ENCODE measurements at places on chromosomes 2 and 18.

- no peak for DNase-seq
Observed at GRCh38 chr2:126359494-126359893, 296.5 kb upstream of the GYPC start.

DNA sequence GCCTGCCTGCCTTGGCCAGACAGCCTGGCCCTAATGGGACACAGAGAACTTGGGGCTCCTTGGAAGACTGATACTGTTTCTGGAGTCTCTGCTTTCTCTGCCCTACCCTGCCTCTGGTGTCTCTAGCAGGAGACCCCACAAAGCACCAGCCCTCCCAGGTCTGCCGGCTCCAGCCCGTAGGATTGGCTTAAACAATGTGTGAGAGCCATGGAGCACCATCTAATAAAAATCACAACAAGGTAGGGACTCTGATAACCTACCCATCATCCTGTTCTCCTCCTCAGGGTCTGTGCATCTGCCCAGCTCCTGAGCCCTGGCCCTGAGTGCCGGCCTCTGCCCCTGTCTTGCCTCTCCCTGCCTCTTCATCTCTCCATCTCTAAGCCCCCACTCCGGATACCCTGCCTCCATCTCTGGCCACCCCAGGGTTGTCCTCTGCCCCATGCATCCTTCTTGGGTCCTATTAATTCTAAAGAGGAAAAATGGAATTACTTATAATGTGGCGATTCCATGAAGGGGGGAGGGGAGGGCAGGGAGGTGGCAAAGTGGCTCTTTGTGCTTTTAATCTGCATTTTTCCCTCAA lies 1.2 kb upstream of the ECEL1 start:
- peak; percentile 10 for DNase-seq

DNA sequence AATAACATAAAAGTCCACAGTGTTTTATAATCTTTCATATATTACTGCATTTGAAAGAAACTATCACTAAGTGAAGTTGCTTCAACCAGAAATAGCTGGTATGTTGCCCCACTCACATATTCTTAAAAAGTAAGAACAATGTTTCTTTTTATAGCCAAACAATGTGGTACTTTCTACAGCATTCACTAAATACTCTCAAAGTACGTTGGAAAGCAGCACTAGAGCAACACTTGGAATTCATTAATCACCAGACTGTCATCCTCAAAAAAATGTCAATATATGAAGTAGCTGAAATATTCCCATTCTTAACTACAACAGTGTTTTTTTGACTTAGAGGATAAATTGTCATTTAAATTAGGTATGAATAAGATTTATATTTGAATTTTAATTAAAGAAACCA lies 32.8 kb downstream of the COBLL1 start:
- no peak for DNase-seq

- no peak for DNase-seq
Observed at GRCh38 chr18:5872886-5873285, 22.4 kb downstream of the TMEM200C start.

DNA sequence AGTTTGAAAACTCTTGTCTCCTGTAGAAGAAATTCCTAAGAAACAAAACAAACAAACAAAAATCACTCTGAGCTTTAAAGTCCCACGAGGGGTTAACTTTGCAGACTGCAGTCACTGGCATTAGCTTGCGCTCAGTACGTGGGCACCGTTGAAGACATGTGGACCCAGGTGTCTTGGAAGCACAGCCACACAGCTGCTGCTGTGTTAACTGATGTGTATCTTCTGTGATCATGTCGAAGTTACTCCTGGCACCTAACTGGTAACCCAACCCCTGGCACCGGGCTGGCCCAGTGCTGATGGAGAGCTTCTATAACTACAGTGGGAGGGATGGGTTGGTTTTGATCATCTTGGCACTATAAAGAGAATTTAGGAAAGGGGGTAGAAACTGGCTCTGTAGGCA lies 51.6 kb upstream of the FHL2 start:
- DNase-seq = no peak

GRCh38 chr2:108169982-108170625 lies 69.7 kb upstream of the SULT1C3 start:
- no peak for DNase-seq

DNA sequence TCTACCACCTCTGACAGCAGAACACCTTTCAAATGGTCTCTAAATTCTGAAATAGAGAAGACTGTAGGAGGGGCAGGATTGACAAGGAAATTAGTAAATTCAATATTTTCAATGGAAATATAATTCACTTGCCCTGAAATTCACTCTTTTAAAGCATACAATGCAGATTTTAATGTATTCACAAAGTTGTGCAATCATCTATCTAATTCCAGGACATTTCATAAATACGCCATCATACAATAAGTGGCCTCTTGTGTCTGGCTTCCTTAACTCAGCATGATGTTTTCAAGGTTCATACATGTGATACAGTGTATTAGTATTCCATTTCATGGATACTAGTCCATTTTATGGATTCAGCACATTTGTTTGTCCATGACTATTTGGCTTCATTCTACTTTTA lies 74.2 kb downstream of the ZRANB3 start:
- no peak for DNase-seq

- peak; percentile 63 for DNase-seq
Observed at GRCh38 chr2:74379851-74380789, at the start of gene DCTN1. DCTN1 (minus strand) TSS chr2:74380311; CDS start chr2:74380037, 274 bp downstream.

- DNase-seq = no peak
Observed at GRCh38 chr2:8630676-8631464, 51.0 kb upstream of the ID2 start.

- no peak for DNase-seq
Observed at GRCh38 chr2:12430407-12431133, 286.2 kb upstream of the TRIB2 start.

DNA sequence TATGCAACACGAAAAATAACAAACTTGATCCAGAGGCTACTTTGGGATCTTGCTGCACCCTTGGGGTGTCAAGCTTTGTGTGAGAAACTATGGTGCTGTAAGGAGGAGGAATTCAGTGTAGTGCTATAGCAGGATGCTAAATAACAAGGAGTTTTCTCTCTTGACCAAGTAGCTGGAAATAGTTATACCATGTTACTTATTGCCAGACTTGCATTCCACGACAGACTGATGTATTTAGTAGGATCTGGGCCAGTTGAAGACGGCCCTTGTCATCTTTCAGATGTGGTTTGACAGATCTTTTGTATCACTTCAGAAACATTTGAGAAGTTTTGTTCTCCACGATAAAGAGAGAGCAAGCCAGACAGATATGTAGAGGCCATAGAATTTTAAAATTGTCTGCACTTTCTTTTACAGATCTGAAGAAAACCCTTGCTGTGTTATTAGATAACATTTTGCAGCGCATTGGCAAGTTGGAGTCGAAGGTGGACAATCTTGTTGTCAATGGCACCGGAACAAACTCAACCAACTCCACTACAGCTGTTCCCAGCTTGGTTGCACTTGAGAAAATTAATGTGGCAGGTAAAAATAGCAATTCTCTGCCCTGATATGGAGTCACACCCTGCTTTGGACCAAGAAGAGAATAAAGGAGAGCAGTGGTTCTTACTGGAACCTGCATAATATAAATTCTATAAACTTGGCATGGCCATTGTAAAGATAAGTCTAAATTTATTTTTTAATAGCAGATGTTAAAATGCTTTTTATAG lies 16.3 kb downstream of the MGAT5 start:
- DNase-seq = no peak

DNA sequence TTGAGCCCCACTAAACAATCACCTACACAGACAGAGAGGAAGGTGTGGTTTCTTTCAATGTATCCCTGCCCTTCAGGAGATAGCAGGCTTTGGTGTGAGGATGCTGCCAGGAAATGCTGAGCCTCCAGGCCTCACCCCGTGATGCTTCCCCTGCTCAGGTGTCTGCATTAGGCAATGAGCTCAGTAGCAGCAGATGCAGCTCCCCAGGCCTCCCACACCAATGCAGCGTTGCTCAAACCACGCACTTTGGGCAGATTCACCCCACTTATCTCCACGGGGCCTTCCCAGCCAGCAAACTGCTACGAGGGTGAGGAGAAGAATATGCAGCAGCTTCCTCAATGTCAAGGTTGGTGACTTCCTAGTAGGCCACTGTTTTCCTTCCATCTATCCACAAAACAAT lies 229.3 kb upstream of the PXDN start:
- no peak for DNase-seq

GRCh38 chr2:174020926-174021662 lies 55.9 kb upstream of the SP3 start:
- DNase-seq = no peak

DNA sequence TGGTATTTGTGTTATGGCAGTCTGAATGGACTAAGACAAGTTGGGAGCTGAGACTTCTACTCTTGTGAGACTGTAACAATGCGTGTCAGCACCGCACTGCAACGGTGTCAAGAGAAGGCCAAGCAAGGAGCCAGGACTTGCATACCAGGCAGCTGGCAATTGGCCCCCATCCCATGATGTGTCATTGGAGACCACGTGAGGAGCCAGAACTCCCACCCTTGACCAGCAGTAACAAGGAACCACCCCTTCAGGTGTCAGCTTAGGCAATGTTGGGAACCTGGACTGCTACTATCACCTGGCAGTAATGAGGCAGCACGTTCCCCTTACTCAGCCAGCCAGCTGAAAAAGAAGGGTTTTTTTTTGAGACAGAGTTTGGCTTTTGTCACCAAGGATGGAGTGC lies 32.7 kb upstream of the AGFG1 start:
- no peak for DNase-seq

DNA sequence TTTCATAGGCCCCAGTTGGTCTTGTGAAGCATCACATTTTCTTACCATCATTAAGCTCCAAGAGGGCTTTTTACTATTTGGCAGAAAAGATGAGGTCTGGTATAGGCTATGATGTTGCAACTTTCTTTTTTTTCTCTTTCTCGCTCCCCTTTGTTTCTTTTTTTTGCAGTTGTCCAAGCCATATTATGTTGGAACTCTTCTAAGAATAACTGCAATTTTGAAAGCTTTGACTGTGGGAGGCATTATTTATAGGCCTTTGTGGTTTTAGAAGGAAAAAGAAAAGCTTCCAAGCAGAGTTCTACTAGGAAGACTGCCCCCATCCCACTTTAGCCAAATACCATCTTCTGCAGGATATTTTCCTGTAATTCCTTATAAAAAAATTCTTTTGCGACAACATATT lies 571.6 kb downstream of the ARHGAP15 start:
- no peak for DNase-seq

DNA sequence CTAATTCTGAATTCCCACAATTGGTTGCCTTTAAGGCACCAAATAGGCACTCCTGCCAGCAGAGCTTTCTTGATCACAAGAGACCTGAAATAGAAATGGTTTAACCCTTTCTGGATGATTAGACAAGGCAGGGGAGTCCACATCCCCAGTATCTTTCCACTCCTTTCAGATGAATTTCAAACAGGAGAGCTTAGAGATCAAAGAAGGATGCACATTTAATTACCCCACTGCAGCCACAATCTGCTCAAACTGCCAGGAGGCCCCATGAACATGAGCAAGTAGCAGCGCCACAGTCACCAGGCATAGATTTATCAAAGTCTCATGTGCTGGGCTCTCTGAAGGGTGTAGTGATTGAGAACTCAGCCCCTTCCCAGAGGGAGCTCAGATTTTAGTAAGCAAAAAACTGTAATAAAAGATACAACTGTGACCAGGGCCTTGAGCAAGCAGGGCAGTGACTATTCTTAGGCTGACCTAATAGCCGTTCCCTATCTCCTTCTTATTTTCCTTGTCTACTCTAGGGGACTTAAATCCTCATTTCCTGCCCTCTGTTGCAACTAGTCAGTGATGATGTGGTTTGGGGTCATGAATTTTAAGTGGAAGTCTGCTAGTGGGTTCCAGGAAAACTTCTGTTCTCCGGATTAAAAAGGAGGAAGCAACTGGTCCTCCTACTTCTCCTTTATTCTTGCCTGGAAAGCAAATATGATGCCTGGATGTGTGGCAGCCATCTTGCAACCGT lies 53.7 kb downstream of the SLC4A3 start:
- DNase-seq = no peak

DNA sequence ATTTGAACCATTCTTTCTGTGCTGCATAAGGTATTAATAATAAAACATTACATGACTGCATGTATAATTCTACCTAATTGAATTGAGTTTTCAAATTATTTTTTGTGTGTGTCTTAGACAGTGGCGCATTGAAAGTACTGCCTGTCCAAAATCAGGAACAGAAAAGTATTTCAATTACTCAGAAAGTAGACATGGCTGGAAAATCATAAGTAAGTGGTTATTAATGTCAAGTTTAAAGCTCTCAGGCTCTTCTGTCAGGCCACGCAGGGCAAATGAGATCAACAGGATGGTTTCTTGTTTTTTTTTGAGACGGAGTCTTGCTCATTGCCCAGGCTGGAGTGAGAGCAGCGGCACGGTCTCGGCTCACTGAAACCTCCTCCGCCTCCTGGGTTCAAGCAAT lies 32.4 kb upstream of the DARS1 start:
- no peak for DNase-seq

DNA sequence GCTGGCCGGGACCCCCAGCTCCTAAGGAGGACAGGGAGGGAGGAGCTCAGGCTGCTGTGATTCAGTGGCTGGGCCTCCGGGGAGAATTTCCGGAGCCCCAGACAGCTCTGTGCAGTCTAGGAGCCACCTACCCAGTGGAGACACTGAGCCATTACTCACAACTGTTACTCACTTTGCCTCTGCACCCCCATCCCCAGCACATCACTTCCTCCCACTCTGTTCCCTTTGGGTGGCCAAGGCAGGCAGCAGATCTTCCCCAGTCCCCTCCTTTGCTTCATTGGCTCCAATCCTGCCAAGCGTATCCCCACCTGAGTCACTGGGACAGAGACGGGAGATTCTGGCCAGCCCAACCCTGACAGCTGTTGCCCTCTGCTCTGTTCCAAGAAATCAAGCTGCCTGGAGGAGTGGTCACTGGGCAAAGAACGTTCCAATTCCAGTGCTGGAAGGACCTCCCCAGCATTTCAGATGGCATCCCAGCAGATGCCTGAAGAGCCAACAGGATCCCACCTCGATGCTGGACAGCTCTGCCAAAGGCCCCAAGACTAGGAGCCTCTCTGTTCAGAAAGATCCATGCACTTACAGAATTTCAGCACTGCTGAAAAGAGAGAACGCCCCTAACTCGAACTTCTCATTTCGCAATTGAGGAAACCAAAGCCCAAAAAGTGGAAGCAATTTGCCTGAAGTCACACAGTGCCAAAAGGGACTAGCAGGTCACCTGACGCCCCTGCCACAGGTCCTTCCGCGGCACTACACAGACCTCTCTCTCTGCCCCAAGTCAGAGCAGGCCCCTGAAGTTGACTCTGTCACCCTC lies 68.3 kb downstream of the TNS1 start:
- peak; percentile 73 for DNase-seq

- DNase-seq = no peak
Observed at GRCh38 chr2:54891909-54892308, 158.3 kb downstream of the RTN4 start.

DNA sequence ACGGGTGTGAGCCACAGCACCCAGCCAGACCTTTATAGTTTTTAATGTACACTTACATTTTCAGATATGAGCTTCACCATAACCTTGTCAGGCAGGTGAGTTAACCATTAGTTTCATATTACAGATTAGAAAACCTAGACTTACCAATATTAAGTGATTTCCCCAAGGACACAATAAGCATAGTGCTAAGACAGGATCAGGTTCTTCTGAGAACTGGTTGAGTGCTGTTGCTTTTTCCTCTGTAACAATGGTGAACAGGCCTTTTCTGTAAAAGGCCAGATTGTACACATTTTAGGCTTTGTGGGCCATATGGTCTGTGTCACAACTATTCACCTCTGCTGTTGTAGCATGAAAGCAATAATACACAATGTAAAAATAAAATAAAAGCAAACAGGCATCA lies 332.0 kb downstream of the PIK3C3 start:
- DNase-seq = no peak

GRCh38 chr2:88765154-88765888 lies 73.8 kb downstream of the RPIA start:
- DNase-seq = peak; percentile 42

Measured in Right ventricle myocardium superior (tissue), 1 donor.